ENCODE measurements at places on chromosomes 2 and 18.

- no peak for DNase-seq
Measured at GRCh38 chr2:216850665-216851322, 9.1 kb downstream of the TNP1 start.

DNA sequence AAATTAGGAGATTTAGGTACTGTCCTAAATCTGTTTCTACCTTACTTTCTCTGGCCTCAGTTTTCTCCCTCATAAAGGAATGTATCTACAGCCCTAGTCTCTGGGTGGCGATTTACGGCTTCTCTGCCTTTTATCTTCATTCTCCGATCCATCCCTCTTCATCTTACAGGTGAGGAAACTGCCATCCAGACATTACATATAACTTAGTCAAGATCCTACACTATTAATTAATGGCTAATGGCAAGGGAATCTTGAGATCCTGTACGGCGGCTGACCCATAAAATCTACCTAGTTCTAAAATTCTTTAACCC lies 386 bp upstream of the YIPF4 start:
- no peak for DNase-seq

DNA sequence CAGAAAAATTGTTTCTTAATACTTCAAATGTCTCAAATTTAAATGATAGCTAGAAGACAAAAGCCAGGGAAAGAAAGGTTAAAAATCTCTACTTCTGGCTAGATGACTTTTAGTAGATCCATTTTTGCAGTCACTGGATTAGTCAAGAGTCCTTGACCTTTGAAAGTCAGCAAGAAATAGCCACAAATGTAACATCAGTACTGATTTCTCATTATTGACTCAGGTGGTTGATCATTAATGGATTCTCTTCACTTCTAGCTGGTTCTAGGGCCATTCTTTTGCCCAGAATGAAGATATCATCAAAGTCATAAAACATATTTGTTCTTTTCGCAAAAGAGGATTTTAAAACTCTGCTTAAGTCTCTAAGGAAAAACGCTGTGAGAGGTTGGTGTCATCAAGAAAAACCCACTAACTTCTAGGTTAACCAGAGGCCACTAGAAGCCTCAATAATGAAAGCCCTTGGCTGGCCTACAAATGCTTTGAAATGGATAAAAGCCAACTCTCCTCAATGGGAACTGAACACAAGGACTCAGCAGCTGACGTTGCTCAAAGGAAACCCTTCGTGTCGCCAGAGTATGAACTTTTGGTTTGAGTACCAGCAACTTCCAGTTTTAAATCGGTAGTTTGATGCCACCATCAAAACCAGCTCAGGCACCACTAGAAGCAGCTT lies 66.3 kb downstream of the IRS1 start:
- DNase-seq = no peak

DNA sequence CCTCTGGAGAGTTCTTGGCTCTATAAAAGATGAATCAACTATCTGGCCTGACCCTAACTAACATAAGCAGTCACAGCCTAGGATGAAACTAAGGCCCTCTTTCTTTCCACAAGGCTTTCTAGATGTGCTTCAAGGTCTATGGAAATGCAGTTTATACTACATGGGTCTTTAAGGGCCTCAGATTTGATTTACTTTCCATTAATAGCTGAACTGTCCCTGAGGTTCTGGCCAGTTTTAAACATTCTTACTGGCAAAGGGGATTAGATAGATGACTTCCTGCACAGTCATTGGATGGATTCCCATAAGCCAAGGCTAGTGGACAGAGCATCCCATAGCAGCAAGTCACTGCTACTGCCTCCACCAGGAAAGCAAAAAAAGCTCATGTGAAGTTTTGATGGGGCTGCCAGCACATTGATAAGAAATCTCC lies 38.1 kb upstream of the LCLAT1 start:
- DNase-seq = no peak

DNA sequence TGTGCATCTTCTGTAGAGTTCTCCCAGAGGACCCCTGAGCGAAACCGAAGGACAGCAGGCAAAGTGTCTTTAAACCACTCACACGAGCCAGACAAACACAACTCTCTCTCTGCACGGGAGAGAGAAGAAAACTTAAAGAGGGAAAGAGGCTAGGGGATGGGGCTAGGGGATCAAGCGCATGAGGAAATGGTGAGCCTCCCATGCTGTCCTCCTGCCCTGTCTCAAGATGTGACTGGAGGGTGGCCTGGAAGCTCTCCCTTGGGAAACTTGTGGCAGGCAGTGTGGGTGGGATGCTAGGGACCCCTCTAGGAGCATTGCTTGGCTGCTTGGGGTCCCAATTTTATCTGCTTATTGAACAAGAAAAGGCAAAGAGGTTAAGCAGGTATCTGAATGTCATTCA lies 44.5 kb downstream of the CYP26B1 start:
- no peak for DNase-seq

GRCh38 chr18:61609131-61609530 lies 275.9 kb downstream of the CDH20 start:
- DNase-seq = no peak

DNA sequence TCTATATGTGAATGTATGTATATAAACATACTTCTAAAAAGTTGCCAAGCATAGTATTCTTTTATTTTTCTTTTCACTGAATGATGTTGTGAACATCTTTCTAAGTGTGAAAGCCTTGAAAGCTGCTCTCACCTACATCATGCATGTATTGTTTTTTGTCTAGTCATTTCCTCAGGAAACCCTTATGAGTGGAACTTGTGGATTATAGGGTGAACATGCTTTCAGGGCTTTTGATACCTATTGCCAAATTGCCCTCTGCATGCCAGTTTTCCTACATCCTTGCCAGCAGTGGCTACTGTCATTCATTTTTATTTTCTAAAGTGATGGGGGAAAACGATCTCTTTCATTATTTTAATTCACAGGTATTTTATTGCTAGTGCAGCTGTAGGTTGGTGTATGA lies 78.3 kb downstream of the ADAM23 start:
- no peak for DNase-seq

Measured in NCI-H2171 treated with DMSO at 0.1 percent for 48 hours (cell line).